ENCODE measurements at places on chromosomes 6 and 20. TPM values are rescaled to one million over a fixed set of nuclear protein-coding genes. Genes with fewer than 3 reads are reported as not detected.

DNA sequence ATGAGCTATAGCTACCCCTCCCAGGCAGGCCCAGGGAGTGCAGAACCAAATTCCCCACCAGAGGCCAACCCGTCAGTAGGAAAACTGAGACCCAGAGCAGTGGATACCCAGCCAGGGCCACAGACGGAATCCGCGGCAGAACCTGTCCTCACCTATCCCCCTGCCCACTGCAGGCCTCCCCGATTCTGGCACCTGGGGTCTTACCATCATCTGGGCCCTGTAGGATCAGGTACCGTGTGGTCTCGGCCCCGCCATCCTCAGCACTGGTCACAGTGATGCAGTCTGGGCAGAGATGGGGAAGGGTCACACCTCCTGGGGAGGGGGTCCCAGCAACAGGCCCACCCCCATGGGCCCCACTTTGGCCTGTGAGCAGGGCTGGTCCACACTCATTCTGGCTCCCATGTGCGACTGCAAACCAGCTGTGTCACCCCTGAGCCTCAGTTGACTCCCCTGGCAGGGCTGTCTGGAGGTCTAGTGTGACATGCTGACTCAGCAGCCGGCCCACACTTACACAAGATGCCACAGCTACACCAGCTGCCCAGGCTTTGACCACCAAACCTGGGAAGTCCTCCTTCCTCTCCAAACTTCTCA lies 3.8 kb downstream of the ZNF335 start:
- no peaks in the 10 kb centered on the region for H3K27me3 ChIP-seq
- no peak overlapping the region for H3K27ac ChIP-seq
- no peak for DNase-seq
- peaks cover 11% of the 10 kb centered on the region for H3K4me1 ChIP-seq

DNA sequence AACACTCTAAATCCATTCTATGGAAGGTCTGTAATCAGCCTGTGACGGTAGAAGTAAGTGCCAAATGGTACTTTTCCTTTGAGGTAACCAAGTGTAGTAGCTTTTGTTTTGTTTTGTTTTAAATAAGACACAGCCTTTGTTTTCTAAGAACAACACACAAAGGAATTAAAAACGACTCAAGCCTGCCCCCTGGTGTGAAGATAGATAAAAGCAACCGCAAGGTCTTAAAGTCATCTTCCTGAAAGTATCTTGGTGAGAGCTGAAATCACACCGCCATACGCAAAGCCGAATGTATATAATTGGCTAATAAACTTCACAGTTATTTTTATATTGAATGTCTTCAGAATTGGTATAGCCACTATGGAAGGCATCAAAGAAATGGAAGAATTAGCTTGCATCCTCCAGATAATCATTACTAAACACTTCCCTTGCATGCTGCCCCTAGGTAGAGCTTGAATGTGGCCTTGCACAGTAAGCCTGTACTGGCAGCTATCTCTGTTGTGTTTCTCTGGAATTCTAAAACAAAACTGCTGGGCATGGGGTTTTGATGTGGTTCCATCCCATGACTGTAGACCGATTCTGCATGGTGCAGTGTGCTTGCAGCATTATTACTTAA lies 95.6 kb downstream of the LAMP5 start:
- peak; percentile 92 for DNase-seq
- no peaks in the 10 kb centered on the region for H3K4me1 ChIP-seq
- H3K27ac ChIP-seq, result no peak overlapping the region
- no peaks in the 10 kb centered on the region for H3K36me3 ChIP-seq
- no peak overlapping the region for H3K4me3 ChIP-seq

C6orf58 gene
- polyA plus RNA-seq, result 0.18 TPM

DNA sequence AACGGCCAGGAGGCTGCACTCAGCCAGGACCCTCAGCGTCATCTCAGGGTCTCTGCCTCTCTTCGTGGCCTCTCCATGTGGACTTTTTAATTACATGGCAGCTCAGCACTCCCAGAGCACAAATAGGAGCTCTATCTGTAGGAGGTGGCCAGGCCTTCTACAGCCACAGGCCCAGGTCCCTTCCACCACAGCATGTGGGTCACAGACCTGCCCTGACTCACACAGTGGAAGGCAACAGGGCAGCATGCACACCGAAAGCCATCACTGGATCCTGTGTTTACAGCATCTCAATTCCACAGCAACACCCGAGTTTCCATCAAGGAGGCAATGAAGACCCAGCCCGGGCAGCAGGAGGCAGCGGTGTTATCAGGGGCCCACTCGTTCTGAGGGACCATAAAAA lies 65.8 kb upstream of the CD93 start:
- H3K4me1 ChIP-seq, result peaks cover 4% of the 10 kb centered on the region
- no peaks in the 10 kb centered on the region for H3K36me3 ChIP-seq
- H3K27ac ChIP-seq, result no peak overlapping the region
- H3K27me3 ChIP-seq, result no peaks in the 10 kb centered on the region
- H3K4me3 ChIP-seq, result no peak overlapping the region
- DNase-seq, result no peak

DNA sequence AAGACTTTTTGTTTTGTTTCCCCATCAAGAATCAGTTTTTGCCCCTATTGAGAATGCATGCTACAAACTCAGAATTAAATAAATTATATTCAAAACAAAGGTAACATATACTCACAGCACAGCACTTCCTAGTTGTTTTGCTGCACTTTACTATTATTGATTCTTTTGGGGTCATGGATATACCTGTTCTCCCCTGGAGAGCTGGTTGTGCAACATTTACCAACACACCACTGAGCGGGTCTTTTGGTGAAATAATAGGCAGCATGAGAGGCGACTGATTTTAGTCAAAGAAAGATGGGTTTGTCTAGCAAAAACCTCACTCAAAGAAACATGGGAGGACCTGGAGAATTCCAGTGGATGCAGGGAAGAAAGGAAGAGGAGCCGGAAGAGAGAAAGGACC lies 39.9 kb upstream of the CDKN1A start:
- peaks cover 4% of the 10 kb centered on the region for H3K4me1 ChIP-seq
- H3K27ac ChIP-seq, result no peak overlapping the region
- H3K27me3 ChIP-seq, result no peaks in the 10 kb centered on the region

DNA sequence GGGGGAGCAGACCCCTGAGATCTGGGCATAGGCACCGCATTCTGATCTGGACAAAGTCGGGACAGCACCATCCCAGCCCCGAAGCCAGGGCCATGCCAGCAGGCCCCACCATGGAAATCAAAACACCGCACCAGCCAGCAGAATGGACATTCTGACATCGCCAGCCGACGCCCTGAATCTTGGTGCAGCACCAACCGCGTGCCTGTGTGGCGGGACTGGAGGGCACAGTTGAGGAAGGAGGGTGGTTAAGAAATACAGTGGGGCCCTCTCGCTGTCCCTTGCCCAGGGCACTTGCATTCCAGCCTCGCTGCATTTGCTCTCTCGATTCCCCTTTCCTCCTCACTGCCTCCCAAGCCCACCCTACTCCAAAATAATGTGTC lies 2.0 kb downstream of the NNAT start:
- H3K36me3 ChIP-seq, result peaks cover 4% of the 10 kb centered on the region
- H3K27ac ChIP-seq, result peak overlapping the region; percentile 75
- peak overlapping the region; percentile 43 for H3K4me3 ChIP-seq
- H3K4me1 ChIP-seq, result peaks cover 56% of the 10 kb centered on the region

DNA sequence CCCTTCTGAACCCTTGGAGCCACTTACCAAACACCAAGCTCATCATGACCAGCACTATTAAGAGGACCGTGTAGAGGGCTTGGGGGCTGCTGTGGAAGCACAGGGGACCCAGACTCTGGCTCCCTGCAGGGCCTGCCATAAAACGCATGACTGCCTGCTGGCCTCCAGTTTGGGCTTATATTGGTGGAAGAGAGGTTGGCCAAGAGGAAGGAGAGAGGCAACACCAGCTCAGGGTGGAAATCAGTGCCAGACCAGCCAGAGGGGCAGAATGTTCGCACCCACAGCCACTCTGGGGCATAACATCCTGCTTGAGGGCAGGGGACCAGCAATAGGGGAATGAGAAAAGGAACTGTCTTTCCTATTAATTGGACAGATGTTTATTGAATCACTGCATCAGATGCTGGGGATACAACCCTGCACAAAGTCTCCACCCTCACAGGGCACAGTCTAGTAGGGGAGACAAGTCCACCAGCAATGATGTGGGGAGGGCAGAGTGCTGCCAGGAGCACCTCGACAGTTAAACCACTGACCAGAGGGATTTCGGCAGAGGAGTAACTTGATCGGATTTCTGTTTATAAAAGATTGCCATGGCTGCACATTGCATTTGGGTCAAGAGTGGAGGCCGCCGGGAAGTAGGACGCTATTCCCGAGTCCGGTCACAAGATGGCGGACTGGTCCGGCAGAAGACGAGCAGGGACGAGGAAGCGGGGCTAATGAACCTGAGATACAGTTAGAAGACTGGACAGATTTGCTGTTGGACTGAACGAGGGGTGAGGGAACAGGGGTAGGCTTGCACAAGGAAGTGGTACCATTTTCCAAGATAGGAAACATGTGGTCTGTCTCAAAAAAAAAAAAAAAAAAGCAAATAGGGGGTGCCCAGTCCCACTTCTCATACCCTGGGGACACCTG lies at the start of gene LY6G5C:
TSS of gene LY6G5C (minus strand) at position 842 of the 909 bp plus-strand sequence. CDS start at position 148, 694 bp downstream.
- peak; percentile 85 for DNase-seq
- H3K27me3 ChIP-seq, result peaks cover 18% of the 10 kb centered on the region
- peaks cover 7% of the 10 kb centered on the region for H3K4me1 ChIP-seq
- no peak within 1 kb of the TSS for H3K27ac ChIP-seq
- peak within 1 kb of the TSS; percentile 75 for H3K4me3 ChIP-seq

- H3K4me1 ChIP-seq, result peaks cover 7% of the 10 kb centered on the region
- DNase-seq, result no peak
- no peak overlapping the region for H3K4me3 ChIP-seq
- no peaks in the 10 kb centered on the region for H3K36me3 ChIP-seq
These were observed 96.8 kb downstream of the B3GAT2 start for GRCh38 chr6:70860045-70860444.

DNA sequence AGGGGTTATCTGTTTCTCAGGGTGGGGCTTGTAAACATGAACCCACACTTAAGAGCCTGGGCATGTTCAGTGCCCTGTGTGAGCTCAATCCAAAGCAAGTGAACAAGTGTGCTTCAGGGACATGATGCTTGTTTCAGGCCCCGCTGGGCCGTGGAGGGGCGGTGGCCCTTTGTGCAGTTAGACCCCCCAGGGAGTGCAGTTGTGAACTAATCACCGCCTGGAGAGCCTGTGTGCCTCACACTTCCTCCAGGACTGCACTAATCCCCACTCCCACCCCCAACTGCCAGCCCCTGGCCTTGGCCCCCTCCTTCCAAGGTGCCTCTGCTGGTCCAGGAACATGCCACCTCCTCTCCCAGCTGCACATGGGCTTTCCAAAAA lies 58.1 kb downstream of the RREB1 start:
- no peak overlapping the region for H3K4me3 ChIP-seq
- H3K27ac ChIP-seq, result no peak overlapping the region
- peaks cover 49% of the 10 kb centered on the region for H3K4me1 ChIP-seq
- peak; percentile 30 for DNase-seq

DNA sequence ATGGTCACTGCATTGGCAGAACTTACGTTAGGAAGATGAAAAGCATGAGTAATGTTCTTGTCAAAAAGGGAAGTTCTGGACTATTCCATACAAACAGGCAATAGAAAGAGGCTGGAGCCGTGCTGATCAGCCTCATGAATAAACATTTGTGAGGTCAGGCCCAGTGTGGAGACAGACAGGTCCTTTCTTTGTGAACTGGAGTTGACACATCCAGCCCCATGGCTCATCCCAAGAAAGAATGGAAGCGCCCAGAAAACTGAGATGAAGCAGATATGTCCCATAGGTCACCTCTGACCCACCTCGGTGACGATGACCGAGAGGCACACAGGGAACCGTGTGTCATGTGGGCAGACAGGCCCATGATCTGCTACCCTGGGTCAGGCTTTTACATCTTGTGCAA lies 276.0 kb upstream of the SGK1 start:
- H3K4me1 ChIP-seq, result peaks cover 5% of the 10 kb centered on the region
- H3K27me3 ChIP-seq, result no peaks in the 10 kb centered on the region
- H3K27ac ChIP-seq, result no peak overlapping the region
- DNase-seq, result no peak
- H3K4me3 ChIP-seq, result no peak overlapping the region
- H3K36me3 ChIP-seq, result no peaks in the 10 kb centered on the region

DNA sequence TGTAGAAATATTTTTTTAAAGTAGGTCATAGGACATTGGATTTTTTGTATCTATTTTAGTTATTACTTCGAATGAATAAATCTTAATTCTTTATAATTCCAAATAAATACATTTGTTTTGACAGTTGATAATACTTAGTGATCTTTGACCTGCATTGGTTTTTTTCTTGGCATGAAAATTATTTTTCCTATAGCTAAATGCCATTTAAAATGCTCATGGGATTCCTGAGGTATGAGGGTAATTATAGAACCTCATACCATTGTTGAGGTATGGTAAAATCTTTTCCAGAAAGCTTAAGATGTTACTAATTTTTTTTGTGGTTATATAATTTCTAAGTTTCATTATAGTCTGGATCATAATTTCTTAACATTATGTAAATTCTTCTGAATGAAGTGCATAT lies 8.3 kb downstream of the PM20D2 start:
- no peaks in the 10 kb centered on the region for H3K36me3 ChIP-seq
- no peak for DNase-seq
- no peak overlapping the region for H3K27ac ChIP-seq
- H3K4me1 ChIP-seq, result no peaks in the 10 kb centered on the region
- H3K4me3 ChIP-seq, result no peak overlapping the region
- H3K27me3 ChIP-seq, result no peaks in the 10 kb centered on the region

DNA sequence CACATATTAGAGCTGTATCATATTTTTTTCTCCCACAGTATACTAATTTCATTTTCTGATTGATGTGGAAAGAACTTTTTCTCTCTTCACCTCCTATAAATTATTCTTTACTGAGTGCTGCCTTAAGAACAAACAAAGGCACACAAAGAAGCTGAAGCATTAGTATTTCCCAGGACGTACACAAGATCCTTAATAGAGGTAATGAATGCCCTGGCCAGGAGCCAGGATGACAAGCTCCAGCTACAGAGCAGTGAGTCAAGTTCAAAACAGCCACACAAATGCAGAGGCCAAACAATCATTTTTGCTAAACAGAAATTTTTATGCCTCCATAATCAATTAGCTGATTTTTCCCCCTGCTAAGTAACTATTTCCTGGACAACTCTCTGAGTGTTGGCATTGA lies 639.6 kb downstream of the EPHA7 start:
- no peak overlapping the region for H3K27ac ChIP-seq
- DNase-seq, result no peak
- no peaks in the 10 kb centered on the region for H3K36me3 ChIP-seq
- H3K27me3 ChIP-seq, result no peaks in the 10 kb centered on the region

C6orf52 gene
- 3.8 TPM for polyA plus RNA-seq

Measured in GM23338 (cell line).